ENCODE measurements at places on chromosomes 4 and X.
A peak's percentile ranks its signal among the peaks of the same experiment; 100 is the strongest.

DNA sequence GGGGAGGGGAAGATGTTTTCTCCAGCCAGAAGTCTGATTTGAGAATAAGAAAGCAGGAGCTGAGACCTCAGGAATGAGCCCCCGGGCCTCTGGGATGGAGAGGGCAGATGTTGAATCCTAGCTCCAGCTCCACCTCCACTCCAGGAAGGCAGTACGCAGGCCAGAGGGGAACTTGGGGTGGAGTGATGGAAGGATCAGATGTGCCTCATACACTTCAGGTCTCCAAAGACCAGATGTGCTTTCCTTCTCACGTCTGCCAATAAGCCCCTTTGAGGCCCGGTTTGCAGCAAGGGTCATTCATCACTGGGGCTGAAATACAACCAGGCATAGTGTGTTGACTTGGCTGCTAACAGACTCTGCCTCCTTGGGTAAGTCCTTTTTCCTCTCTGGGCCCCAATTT lies 28.1 kb downstream of the STARD8 start:
- DNase-seq = no peak

- DNase-seq = peak; percentile 54
These were observed 210.4 kb downstream of the MID1IP1 start for GRCh38 chrX:39011454-39012221.

DNA sequence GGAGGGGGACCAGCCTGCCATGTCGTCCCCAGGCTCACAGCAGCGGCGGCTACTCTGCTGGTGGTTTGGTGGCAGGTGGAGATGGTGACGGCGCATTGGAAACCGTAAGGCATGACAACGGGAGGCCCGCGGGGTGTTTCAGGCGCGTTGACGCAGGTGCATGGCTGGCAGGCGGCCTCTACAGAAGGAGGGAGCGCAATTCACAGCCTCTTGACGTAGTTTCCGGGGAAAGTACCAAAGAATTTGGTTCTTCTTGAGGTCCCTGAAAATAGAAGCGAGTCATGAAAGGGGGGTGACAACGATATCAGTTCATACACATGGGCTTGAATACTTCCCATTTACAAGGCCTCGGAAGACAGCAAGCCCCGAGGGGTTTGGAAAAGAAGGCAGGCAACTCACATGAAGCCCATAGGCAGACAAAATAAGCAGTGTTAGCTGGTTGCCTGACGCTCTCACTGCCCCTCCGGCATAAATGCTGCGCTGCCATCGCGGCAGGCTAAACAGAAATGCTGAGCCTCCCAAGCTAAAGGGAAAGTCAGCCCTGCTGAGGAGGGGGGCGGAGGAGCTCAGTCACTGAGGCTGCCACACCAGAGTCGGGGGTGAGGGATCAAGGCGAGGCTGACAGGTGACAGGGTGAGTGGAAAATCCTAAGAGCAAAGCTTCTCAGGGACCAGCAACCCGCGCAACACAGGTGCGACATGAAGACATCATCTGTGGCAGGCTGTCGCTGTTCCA lies 52.3 kb upstream of the PDLIM3 start:
- no peak for DNase-seq

DNA sequence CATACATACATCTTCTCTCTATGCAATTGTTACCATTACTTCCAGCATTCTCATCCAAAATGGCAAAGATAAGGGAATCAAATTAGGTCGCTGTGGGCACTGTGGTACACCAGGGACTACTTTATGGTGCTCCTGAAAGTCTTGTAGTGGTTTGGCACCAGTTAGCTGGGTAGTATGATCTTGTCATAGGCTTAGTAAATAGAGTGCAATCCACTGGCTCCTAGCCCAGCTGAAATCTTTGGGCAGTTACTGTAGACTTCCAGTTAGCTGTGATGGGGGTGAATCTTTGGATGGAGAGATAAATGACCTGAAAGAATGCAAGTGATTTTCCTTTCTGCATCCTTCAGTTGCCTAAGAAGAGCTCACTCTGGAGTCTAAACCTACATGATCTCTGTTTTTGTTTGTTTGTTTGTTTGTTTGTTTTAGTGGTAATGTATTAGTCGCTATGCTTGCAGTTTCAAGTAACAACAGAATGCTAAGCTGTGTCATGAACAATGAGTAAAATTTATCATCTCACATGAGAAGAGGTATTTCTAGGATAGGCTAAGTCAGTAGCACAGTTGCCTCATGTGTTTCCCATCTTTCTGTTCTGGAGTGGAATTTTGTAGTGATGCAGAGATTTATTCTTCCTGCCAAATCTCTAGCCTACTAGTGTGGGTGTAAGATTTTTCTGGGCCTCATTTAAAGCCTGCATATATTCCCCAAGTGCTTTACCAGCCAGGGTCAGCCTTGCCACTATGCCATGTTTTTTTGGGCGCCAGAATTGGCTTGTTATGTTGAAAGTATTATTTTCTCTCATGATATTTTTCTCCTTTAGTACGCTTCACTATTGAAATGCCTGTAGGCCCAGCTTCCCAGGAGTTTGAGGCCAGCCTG lies 24.2 kb downstream of the HERC3 start:
- no peak for DNase-seq

DNA sequence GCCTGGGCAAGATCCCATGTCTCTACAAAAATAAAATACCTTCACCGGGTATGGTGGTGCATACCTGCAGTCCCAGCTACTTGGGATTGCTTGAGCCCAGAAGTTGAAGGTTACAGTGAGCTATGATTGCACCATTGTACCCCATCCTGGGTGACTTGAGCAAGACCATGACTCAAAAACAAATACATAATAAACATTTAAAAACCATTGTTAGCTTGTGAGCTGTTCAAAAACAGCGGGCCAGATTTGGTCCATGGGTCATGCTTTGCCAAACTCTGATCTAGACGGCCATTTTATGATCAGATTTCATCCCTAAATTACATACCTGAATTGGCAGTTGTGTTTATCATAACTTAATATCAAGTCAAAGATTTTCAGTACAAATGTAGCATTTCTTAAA lies 76.0 kb upstream of the GPM6B start:
- no peak for DNase-seq

DNA sequence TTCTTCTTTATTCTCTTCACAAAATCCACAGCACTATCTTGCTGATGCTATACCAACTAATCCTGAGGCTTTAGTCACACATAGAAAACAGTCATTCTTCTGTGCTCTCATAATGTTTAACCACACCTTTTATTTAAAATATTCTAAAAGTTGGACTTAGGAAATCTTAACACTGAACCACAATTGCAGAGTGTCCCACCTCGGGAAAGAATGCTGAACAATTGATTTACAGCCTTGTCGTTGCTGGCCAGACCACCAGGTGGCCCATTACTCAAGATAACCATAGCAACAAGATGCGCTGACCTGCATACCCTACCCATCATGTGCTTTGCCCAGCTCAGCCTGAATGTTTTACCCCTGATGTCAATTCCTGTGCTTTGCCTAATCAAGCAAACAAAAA lies 100.8 kb downstream of the ARSJ start:
- DNase-seq = no peak

DNA sequence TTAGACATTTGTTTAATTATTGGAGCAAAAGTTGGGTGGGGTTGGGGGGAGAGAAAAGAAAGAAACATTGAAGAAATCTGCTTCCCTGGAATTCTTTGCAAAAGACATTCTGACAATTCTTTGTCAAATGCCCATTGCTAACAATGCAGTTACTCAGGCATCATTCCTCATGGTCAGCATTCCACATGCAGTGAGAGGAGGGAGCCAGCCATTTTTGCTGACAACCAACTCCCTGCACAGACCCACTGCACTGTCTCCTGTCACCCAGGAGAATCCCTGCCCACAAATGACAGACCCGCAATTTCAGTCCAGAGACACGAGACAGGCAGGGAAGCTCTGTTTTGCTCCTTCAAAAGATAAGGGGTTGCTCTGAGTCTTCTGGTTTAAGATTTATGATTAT lies 985.1 kb upstream of the SLIT2 start:
- DNase-seq = no peak

DNA sequence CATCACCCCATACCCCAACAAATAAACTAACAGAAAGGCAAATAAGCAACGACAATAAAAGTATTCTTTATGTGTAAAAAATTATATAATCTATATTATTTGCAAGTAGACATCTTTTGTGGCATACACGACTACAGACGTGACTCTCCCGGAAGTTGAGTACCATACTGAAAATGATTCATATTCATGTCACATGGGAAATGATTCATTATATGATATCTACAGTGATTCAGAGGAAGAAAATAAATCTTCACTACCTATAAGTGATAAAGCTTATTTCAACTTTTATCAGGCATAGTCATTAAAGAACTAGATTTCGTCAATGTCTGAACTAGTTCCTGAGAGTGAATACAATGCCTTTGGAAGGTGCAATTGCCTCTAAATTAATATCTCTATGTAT lies 4.6 kb upstream of the ANTXR2 start:
- DNase-seq = no peak

DNA sequence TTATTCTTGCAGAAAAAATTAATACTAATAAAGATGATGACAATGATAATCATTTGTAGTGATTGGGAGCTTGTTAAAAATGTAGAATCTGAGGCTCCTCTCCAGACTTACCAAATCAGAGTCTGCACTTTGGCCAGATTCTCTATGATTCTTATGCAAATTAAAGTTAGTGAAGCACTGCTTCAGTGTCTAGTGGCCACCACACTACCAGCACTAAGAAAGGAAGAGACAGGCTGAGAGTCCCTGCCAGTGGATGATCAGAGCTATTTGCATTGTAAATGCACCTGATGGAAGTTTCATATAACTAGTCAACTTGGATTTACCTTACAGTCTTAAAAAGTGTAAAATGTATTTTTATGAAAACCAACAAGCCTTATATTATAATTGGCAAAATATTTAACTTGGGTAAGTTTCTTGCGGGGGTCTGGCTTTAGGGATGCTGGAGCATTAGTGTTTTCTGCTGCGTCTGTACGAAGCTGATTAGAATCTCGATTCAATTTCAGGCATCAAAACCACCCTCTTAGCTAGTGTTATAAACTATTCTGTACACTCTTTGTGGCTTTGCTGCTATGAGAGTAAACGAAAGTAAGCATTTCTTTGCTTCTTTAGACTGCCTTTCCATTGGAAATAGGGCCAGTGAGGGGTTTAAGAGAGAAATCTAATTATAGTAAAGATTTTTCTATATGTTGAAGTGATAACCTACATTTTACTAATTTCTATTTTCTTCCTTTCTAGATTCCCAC lies 114.1 kb downstream of the TLL1 start:
- no peak for DNase-seq

DNA sequence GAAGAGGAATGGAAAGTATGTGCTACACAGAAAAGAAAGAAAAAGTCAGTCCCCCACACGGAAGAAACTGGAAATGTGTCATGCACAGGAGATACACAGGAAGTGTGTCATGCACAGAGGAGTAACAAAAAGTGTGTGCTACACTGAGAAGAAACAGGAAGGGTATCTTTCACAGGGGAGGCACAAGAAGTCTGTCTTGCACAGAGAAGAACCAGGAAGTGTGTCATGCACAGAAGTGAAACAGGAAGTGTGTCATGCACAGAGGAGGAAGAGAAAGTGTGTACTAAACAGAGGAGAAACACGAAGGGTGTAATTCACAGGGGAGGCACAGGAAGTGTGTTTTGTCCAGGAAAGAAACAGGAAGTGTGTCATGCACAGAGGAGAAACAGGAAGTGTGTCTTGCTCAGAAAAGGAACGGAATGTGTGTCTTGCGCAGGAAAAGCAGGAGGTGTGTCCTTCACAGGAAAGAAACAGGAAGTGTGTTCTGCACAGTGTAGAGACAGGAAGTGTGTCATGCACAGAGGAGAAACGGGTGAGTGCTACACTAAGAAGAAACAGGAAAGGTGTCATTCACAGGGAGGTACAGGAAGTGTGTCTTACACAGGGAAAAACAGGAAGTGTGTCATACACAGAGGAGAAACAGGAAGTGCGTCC lies 527.2 kb upstream of the PRKX start:
- DNase-seq = no peak

GRCh38 chrX:43836435-43837184 lies 45.6 kb downstream of the MAOB start:
- DNase-seq = no peak

GRCh38 chr4:104989371-104989770 lies 157.3 kb upstream of the TET2 start:
- no peak for DNase-seq

DNA sequence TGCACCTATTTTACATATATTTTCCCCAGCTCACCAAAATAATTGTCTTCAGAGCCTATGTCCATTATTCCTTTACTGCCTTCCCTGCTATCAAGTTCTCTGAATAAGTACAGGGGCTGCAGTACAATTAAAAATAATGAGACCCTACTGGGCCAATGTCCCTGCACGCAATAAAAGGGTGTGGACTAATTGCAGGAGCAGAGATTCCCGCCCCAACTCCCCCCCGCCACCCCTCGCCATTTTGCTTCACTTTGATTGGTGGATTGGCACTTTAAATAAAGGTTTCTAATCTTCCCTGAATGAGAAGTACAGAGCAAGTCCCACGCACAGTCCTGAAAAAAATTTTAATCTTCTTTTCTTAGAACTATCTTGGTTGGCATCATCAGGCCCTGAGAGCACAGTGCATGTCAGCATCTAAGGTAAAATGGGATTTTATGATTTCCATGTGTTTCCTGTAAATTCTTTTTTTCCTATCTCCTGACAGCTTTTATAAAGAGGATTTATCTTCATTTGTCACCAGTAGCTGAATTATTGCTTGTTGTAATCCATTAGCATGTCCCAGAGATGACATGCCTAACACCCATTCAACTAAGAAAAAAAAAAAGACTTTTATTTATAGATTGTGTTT lies at the start of gene AMBN:
Gene AMBN (plus strand): TSS at position 302 of the 628 bp plus-strand sequence. CDS start 103 bp downstream, at position 405.
- no peak for DNase-seq

- no peak for DNase-seq
These were observed 89.9 kb downstream of the FTHL17 start for GRCh38 chrX:30981968-30982367.
